ENCODE measurements at places on chromosomes 5 and 9. TPM values are rescaled to one million over a fixed set of nuclear protein-coding genes. Genes with fewer than 3 reads are reported as not detected.

The LHX2 gene
- total RNA-seq: not detected

The HSPB3 gene
- total RNA-seq: not detected

The GPR150 gene
- 0.33 TPM for total RNA-seq

The CCL21 gene
- total RNA-seq: not detected

The IGFBPL1 gene
- total RNA-seq: not detected

The QRFP gene
- not detected for total RNA-seq

The MAP1B gene
- 216 TPM for total RNA-seq

The MARCHF11 gene
- total RNA-seq: not detected

The BDP1 gene
- 30.9 TPM for total RNA-seq

The PPP3R2 gene
- total RNA-seq: not detected

The NMRK1 gene
- 26.1 TPM for total RNA-seq

The FOXD4L5 gene
- total RNA-seq: not detected

The HEMGN gene
- total RNA-seq: not detected

The SLC6A18 gene
- not detected for total RNA-seq

The KIAA1958 gene
- total RNA-seq: 1.9 TPM

The PCDHA4 gene
- 0.10 TPM for total RNA-seq

The CXXC5 gene
- total RNA-seq: 6.5 TPM

The CAVIN4 gene
- 1.6 TPM for total RNA-seq

The CATSPER3 gene
- under 0.01 TPM for total RNA-seq

Measured in vein endothelial cell (primary cell).